ENCODE measurements at places on chromosomes 12 and 14.

DNA sequence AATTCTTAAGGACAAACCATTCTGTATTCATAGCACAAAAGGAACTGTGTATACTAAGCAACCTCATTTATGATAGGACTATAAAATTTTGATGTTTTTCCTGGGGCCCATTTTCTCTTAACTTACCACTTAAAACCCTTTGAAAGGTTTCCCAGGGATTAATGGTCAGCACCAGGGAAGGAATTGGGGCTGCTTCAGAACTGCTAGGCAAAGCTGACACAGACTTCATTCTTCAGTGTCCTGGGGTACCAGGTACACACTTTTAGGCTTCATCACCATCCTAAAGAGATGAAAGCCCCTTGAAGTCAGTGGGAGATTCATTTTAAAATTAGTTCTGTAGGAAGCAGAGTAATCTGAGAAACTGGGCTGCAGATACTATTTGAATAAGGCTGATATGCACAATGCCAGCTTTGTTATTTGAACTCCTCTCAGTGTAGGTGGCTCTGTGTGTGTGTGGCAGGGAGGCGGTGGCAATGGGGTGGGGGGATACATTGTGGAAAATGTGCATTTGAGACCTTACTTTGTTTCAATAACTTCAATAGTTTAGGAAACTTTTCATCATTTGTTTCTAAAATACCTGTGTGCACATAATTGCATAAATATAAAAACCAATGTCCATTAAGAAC lies 329.3 kb upstream of the DCN start:
- DNase-seq: no peak

DNA sequence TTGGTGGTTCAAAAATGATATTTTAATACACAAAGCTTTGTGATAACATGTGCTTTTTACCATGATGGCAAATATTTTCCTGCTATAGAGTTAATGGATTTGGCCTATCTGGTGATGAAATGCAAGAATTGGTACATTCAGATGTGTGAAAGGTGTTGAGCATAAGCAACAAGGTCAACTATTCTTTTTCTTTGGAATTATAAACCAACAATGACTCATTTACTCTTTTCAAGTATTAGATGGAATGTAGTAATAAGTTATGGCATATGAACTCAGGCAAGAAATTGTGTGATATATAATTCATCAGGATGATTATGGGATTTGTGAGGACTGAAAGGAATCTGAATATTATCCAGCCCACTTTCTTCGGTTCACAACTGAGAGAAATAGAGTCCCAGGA lies 471.4 kb downstream of the ETNK1 start:
- DNase-seq: no peak

- DNase-seq: no peak
Observed at GRCh38 chr12:26489908-26490307, 294.5 kb downstream of the SSPN start.

DNA sequence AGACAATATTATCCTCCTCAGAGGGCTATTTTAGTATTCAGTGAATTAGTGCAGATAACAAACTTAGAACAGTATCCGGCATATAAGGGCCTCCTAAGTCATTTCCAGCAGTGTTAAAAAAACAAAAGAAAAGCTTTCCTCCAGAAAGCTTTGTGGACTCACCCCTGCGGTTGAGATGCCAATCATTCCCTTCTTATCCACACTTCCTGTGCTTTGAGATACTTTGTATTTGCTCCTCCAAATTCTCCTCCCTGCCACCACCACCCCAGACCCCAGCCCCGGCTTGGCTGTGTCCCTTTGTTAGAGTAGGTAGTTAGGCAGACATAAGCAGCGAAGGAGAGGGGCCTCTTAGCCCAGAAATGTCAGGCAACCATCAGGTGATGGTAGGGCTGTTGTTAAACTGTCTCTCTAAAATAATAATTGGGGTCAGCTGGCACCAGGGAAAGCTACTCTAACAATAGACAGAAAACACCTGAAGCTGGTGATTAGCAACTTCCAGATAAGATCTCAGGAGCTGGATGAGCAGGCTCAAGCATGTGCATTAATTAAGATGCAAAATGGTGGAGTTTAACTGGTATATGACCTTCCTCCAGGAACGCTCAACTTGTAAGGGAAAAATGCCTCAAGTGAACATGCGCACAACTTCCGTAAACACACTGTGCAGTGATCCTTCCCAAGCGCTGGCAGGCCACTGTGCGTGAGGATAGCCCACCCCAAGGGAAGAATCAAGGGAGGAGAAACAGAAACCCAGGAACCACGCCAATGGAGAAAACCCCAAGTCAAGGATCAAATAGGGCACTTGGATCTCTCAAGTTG lies 152.1 kb upstream of the EEA1 start:
- DNase-seq: no peak

DNA sequence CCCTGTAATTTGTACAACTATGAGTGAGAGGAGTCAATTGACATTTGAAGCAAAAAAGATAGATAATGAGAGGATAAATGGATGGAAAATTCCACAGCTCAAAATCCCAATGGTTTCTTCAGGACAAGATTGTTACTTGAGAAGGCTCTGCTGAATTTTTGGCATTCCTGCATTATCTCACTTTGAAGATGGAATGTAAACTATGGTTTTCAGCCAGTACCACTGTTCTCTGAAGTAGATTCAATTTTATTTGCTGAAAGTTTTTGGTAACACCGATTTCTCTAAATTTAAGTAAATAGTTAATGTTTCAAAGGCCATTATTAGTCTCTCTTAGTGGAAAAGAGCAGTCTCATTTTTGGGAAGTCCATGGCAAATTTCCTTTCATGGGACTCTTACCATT lies 121.9 kb upstream of the SLC38A2 start:
- DNase-seq: no peak

DNA sequence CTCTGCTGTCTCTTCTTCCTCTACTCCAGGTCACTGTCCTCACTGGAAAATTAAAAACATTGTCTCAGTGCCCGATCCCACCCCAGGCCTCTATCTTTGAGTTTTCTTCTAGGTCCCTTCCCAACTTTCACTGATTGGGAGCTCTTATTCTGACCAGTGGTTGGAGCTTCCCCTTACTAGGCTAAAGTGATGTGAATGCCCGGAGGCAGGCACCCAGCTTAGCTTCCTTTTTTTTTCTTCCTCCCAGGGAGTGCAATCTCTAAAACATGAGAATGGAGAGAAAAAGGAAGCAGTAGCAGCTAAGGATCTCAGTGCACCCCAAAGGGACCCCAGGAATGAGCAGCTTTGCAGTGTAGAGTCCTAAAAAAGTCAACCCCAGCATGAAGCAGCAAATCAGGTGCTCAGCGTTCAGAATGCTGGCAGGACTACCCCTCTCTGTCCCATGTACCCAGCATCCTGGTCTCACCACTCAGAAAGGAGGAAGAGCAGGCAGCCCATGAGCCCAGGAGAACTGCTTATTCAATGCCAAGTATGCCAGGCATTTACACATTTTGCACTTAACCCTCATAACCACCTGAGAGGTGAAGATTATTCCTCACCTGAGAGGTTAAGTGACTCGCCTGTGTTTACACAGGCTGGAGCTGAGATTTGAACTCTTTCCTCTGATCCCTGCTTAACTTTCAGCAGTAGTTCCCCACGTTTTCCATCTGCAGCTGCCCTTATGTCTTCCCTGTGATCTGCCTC lies 146.2 kb upstream of the PWP1 start:
- DNase-seq: no peak
